Anterior cingulate cortex (tissue), 58 donors: ENCODE measurements at places on chromosomes 13 and 19.
A peak's percentile ranks its signal among the peaks of the same experiment; 100 is the strongest.

- no peak for DNase-seq
Measured at GRCh38 chr19:56282809-56283208, 10.3 kb downstream of the EDDM13 start.

DNA sequence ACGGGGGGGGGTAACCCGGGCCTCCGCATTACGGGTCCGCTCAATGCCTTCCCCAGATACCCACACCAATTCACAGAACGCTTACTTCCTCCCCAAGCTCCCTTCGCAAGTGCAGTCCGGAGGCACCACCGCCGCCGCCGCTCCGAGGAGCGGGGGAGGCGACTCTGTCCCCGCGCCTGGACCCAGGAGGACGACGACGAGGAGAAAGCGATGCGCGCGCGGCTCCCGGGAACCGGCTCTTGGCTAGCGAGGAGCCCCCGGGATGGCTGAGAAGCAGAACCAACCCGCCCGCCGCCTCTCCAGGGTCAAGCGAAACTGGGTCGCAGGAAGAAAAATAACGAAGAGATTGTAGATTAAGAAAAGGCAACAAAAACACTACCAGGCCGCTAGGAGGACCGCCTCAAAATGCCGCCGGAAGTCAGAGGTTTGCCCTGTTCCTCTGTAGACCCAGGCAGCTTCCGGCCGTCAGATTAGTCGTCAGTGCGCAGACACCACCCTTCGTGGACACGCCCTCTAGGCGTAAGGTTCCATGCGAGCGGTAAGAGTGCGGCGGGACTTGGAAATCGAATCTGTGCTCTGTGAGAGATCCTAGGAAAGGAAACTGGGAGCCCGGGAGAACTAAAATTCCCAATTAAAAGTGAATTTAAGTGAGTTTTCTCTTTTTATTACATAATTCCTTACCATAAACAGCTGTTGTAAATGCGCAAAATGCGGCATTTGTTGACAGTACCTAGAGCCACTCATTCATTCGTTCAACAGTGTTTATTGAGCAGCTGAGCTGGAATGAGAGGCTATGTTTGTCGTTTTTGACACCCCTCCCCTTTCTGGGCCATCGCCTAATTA, at the start of gene ZC3H13:
Gene ZC3H13 (minus strand): TSS at position 428 of the 843 bp plus-strand sequence. CDS start 7,239 bp downstream, outside the sequence.
- DNase-seq = peak; percentile 90

- peak; percentile 68 for DNase-seq
Measured at GRCh38 chr19:48629599-48630295, 7.4 kb downstream of the DBP start.

GRCh38 chr19:8167985-8168384, 18.6 kb upstream of the FBN3 start:
- DNase-seq = no peak

GRCh38 chr13:100608906-100609305, 20.3 kb upstream of the GGACT start:
- no peak for DNase-seq
